ENCODE measurements at places on chromosomes 2 and 18.

DNA sequence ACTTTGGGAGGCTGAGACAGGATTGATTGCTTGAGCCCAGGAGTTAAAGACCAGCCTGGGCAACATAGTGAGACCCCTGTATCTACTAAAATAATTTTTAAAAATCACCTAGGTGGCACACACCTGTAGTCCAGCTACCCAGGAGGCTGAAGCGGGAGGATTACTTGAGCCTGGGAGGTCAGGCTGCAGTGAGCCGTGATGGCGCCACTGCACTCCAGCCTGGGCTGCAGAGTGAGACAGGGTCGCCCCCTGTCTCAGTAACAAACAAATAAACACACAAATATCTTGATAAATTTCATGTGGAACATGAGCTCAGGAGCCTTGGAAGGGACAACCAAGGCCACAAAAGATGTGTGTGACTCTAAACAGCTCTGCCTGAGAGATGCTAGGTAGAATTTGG is 11.7 kb upstream of the ANKRD53 start:
- DNase-seq: no peak

DNA sequence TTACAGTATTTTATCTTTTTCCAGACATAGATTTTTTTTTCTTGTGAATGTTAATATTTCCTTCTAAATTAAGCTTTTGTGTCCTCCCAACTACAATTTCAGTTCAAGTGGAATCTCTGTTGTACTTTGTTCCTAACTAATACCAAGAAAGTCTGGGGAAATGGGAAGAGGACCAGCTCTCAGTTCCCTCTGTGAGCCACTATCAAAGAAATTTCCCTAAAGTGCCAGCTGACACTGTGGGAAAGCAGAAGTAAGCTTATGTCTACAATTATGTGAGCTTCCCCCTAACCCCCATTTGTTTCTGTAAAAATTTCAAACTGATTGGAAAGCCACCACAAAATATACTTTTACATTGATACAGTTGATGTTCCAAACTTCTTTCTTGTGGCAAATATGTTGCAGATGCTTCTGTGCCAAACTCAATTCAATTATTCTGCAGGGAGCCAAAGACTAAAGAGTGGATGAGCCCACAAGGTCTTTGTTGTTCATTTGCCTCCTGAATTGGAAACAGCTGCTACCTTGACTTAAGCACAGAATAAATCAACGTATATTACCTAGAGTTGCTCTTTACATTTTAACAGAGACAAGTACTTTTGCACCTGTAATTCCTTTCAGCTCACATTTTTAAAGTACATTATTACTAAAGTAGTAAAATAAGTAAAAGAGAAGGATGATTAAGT is 306.6 kb downstream of the PTH2R start:
- DNase-seq: no peak

GRCh38 chr2:239329284-239329971 is 71.4 kb downstream of the HDAC4 start:
- no peak for DNase-seq

- no peak for DNase-seq
These were observed 24.0 kb downstream of the ARMC9 start for GRCh38 chr2:231222318-231223000.

DNA sequence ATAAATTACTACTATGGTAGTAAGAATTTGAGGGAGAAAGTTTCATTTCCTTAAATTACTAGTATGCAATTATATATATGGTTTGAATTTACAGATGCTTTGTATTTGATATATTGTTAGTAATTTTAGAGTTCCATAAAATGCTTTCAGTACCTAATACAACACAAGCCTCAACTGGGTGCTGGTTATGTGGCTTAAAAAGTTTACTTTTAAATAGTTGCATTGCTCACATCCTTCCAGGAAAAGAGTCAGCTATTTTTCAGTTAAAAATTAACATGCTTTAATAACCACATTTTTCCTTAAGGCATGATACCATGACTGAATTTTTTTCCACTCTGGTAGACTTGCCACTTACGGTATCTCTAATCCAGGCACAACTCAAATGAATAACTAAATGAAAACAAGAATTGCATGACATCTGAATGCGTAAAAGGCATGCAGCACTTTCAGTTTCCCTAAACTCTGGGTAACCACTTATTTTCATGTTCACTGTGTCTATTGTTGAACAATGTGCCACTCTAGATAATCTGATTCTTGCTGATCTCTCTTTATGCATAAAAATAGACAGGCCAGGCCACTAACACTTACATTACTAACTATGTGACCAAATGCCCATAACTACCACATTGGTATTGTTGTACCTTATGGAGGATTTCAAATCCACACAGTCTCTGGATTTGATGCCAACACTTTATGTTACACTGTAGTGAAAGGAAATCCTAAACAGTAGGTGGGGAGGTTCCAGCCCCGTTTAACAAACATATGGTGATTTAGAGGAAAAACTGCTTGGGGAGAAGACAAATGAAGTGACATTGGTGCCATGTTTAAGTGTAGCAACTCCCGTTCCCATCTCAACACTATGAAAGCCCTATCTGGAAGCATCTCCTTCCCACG is 35.5 kb upstream of the SLC35F5 start:
- DNase-seq: no peak

- DNase-seq: no peak
These were observed 24.4 kb downstream of the SAP130 start for GRCh38 chr2:128003463-128003862.

DNA sequence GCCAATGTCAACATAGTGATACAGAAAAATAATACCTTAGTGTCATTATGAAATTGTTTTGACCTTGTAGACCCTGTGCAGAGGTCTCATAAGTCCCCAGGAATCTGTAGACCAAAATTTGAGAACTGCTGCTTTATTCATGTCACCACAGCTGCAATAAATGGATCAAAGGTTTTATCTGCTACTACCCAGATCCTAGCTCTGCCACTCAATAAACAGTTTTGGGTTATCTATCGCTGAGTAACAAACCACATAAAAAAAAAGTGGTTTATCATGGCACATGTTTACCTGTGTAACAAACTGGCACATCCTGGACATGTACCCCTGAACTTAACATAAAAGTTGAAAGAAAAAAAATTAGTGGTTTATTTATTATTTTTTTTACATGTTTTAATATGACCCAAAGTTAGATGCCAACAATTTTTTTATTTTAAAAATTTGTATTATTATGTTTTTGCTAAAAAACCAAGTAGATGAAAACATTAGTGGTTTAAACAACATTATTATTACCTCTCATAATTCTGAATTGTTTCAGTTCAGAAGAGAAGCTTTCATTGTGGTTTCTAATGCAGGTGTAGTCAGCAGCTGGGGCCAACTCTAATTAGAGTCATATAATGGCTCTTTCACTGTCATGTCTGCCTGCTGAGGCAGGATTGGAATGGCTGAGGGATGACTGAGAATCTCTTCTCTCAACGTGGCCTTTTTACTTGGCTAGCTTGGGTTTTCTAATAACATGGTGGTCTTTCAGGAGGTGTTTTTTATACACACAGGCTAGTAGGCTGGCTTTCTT is 103.3 kb upstream of the SLC38A11 start:
- no peak for DNase-seq

DNA sequence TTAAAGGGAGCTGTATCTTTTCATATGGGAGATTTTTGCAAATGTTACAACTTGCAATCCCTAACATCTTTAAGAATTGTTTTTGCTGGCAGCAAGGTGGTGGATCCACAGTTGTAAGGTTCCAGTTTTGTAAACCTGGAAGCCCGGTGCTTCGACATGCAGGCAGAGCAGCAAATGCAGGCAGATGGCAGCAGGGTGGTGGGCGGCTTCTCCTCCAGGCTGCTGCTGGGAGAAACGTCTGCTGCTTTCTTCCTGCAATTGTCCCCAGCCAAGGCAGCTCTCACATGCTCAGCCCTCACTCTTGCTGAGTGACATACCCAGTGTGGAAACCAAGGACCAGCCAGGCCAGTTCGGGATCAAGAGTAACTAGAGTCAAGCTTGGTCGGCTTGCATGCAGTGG is 166.0 kb downstream of the SEPTIN10 start:
- DNase-seq: no peak

- no peak for DNase-seq
These were observed 36.2 kb downstream of the THADA start for GRCh38 chr2:43559391-43560230.

GRCh38 chr18:46378864-46379207 is 274.7 kb downstream of the HAUS1 start:
- DNase-seq: no peak

- no peak for DNase-seq
These were observed 154.5 kb downstream of the AGPS start for GRCh38 chr2:177547122-177547521.

DNA sequence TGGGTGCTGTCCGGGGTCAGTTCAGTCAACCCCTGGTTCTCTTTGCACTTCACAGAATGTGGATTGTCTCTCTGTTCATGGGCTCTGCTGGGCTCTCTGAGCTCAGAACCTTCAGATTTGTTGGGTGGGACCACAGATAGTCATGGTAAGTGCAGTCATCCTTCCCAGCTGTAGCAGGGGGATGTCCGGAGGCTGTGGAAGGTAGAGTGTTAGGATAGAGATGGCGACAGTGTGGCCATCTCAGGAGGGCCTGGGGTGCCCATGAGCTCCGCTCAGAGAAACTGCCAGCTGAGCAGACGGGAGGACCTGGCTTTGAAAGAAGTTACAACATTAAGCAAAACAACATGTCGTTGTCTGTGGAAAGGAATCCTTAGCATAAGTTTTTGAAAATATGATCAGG is 149.8 kb downstream of the FAM210A start:
- no peak for DNase-seq

DNA sequence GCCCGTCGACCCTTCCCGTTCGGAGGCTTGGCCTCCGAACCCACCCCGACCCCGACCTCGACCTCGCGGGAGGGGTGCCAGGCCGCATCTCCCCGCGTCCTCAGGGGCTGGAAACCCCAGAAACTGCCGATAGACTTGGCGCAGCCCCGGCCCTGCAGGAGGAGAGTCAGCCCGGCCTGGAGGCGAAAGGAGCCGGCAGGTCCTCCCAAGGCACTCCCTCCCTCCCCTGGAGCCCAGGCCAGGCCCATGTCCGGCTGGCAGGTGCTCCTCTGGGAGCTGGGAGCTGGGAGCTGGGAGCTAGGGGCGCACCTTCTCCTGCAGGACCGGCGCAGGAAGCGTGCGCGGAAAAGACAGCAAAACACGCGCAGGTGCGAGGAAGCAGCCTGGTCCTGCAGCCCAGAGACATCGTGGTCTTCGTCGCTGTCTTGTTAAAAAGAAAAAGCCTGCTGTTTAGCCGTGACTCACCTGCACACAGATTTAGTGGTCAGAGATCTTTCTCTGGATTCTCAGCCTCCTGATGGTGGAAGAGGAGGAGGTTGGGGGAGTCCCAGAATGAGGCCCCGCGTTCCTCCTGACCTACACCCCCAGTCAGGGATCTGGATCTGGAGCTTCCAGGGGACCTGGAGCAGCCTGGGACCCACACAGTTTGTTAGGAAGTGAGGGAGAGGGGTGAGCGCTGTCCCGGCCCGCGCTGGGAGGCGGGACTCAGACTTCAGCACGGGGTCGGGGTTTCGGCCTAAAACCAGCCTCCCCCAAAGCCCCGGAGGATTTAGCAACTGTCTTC is 660 bp upstream of the MBP start:
- no peak for DNase-seq

GRCh38 chr18:33239298-33239697 is 201.2 kb downstream of the CCDC178 start:
- DNase-seq: no peak

GRCh38 chr2:74364533-74365505 is 15.3 kb downstream of the DCTN1 start:
- DNase-seq: no peak

GRCh38 chr18:47595831-47596501 is 334.5 kb downstream of the SMAD2 start:
- DNase-seq: no peak

DNA sequence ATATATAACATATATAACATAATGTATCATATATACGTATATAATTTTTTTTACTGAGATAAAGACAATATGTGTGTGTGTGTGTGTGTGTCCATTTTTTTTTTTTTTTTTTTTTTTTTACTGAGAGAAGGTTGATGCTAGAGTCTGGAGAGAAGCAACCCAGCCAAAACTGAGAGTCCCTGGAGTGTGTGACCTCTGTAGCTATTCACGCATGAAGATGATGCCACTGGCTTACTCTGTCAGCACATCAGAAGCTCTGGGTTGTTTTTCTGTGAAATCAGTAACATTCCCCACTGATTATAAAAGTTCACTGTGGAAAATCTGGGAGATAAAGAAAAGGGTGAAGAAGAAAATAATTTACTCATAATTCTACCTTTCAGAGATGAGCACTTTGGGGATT is 27.2 kb downstream of the CCDC195 start:
- no peak for DNase-seq

DNA sequence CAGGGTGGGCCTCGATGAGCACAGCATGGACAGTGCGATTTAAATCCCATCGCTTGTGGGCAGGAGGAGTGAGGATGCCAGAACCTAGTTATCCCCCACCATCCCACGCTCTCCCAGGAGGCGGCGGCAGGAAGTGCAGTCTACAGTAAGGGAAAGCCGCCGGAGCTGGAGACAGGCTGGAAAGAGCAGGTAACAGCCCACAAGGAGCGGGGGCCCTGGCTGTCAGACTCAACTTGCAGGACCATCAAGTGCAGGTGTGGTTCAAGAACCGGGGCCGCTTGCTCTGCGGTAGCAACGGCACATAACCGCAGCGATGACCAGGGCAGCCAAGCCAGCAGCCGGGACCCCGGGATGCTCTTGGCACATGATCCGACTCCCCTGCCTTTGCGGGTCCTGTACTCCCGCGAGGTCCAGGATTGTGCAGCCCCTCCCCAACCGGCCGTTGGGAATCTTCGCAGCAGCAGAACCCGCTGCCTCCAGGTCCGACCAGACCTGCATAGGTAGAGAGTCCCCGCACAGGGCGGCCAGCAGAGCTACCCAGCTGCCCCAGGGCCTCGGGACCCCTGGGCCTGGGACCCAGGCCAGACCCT is 82.1 kb downstream of the BIN1 start:
- DNase-seq: no peak

DNA sequence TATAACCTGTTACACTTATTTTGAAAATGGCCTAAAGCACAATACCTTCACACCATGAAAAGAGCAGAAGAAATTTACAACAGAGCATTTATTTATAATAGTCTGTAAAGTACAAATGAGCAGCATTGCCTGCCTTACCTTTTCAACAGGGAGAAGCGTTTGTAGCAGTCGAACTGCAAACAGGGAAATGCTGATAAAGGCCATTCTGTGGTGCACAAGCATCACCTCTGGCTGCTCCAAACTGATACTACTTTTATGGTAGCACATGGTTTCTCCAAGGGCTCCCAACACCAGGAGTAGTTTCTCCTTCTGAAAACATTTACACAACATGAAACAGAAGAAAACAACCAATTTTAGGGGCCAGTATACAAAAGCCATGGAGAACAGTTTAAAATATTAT is 28.9 kb downstream of the RTTN start:
- no peak for DNase-seq

DNA sequence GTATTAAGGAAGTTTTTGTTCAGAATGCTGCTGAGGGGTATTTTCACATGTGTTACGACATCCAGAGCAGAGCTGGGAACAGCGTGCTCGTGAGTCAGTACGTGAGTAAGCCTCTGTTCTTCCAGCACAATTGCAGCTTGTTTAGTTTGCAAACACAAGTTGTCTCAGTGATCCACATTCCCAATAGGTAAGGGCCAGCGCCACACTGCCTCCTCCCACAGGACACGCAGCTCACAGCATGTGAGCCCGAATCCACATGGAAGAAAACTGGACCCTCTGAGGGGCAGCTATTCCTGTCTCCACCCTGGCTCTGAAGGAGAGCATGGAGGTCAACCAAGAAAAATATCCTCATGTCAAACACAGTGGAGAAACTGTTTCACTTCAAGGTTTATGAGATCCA is 173.9 kb upstream of the PID1 start:
- DNase-seq: no peak

GRCh38 chr2:215660687-215661086 is 224.8 kb upstream of the FN1 start:
- DNase-seq: no peak
